Stimulated activated CD4-positive, alpha-beta T cell treated with anti-CD3 and anti-CD28 coated beads, Interleukin-15, amount 100 ng/mL, for 24 hours (primary cell): ENCODE measurements at places on chromosomes 5 and 9.

DNA sequence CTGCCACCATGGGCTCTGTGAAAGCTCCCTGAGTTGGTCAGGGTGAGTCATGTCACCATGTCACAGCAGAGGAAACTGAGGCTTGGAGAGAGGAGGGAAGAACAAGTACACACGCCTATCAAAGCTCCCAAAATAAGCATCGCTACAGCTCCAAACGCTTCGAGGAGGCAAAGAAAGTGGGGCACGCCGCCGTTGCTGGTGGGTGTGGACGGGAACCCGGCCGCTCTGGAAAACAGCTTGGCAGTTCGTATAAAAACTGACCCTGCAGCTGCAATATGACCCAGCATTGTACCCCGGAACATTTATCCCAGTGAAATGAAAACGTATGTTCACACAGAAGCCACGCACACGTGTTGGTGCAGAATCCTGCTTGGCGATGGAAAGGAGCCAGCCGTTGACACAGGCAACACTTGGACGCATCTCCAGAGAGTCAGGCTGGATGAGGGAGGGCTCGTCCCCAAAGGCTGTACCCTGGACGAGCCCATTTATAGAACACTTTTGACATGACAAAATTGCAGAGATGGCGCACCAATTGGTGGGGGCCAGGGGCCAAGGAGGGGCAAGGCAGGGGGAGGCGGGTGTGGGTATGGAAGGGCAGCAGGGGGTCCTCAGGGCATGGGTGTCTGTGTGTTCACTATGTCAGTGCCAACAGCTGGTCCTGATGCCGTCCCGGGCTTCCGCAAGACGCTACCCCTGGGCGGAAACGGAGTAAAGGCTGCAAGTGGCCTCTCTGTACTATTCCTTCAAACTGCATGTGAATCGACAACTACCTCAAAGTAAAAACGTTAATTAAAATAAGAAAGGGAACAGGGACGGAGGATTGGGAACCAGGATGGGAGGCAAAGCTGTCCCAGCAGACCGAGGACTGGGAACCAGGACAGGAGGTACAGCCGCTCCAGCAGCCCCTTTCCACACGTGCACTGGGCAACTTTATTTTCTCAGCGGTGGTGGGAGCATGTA lies 173.0 kb downstream of the OLFM1 start:
- DNase-seq: no peak

DNA sequence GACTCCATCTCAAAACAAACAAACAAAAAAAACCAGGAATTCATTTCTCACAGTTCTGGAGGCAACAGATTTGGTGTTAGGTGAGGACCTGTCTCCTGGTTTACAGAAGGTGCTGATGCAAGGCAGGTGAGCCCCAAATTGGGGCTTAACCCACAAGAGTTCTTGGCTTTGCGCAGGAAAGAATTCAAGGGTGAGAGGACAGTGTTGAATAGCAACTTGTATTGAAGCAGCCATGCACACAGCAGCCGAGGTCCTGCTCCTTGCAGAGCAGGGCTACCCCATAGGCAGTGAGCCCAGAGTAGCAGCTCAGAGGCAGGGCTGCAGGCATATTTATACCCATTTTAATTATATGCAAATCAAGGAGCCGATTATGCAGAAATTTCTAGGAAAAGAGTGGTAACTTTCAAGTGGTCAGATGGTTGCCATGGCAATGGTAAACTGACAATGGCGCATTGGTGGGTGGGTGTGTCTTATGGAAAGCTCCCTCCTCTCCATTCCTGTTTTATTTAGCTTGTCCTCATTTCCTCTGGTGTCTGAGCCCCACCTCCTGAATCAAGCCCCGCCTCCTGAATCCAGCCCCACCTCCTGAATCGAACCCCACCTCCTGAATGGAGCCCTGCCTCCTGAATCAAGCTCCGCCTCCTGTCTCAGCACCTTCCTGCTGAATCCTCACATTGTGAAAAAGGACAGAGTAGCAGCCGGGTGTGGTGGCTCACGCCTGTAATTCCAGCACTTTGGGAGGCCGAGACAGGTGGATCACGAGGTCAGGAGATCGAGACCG lies 34.5 kb upstream of the COL5A1 start:
- DNase-seq: peak; percentile 33

- no peak for DNase-seq
Observed at GRCh38 chr5:142433526-142434321, 108.9 kb upstream of the SPRY4 start.

- no peak for DNase-seq
Observed at GRCh38 chr5:148831590-148832565, 5.5 kb downstream of the ADRB2 start.

DNA sequence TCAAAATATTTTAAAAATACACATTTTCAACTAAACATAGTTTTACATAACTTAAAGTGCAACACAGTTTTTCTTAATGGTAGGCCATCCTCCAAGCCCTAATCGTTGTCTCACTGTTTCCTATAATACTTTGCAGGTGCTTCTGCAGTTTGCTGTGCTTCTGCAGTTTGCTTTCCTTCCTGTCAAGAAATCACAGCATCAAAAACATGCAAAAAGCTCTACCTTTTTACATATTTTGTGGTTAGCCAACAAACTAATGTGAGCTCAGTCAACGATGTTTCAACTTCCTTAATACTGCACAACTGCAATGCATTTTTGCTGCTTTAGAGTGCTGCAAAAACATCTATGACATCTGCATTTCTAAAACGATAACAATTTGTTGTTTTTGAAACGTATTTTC lies 25.2 kb downstream of the EMB start:
- DNase-seq: no peak

DNA sequence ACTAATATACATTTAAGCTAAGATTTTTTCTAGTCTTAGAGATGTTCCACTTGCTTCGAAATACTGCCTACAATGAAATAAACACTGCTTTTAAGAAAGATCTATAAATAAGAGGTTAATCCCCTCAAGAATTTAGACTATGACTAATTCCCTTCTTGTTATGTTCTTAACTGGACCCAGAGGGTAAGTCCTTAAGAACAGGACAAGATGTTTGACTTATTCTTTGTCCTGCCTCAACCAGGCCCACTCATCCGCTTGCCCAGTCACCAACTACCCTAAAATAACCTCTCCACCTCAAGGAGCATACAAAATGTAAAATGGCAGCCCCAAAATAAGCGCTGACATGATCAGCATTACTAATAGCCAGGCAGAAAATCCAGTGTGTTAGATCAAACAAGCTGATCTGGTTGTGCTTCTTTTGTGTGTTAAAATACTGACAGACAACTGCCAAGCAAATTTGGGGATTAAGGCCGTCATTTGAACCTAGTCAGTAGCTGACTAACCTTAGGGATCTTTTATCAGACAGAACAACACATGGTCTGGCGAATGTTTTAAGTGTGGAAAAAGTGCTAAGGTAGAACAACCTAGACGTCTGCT lies 93.7 kb upstream of the SMC5 start:
- DNase-seq: no peak

DNA sequence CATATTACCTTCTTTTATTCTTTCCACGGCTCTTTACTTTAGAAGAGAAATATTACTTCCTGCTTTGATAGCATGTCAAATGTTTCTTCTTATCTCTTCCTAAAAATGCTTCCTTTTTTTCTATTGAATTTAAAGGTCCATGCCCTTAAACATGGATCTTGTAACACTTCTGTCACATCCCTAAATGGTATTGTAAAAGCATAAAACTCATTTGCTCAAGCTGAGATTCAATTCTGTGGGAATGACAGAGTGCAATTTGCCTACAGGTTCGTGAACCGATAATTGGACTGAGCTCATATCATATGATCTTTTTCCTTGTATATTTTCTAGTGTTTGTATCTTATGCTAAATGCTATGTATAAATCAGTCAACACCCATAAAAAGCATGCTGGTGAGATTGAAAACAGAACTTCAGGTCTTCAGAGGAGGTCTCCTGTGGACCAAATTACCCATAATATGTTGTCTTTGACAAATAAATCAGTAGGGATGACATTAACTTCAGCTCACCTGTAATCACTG lies 429.3 kb downstream of the TMEM232 start:
- no peak for DNase-seq

DNA sequence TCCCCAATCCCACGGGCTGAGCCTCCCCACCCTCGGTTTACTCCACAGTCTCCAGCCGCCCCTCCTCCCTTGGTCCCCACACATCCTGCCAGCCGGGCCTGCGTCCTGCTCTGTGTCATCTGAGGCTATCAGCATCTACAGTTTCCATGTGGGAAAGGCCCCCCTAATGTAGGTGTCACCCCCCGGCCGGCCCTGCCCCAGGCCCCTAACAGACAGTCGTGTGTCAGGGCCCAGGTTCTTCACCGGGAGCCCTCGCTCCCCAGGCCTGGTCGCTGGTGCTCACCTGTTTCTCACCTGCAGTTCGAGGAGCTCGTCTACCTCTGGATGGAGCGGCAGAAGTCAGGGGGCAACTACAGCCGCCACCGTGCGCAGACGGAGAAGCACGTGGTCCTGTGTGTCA lies 62.7 kb downstream of the KCNT1 start:
- no peak for DNase-seq

DNA sequence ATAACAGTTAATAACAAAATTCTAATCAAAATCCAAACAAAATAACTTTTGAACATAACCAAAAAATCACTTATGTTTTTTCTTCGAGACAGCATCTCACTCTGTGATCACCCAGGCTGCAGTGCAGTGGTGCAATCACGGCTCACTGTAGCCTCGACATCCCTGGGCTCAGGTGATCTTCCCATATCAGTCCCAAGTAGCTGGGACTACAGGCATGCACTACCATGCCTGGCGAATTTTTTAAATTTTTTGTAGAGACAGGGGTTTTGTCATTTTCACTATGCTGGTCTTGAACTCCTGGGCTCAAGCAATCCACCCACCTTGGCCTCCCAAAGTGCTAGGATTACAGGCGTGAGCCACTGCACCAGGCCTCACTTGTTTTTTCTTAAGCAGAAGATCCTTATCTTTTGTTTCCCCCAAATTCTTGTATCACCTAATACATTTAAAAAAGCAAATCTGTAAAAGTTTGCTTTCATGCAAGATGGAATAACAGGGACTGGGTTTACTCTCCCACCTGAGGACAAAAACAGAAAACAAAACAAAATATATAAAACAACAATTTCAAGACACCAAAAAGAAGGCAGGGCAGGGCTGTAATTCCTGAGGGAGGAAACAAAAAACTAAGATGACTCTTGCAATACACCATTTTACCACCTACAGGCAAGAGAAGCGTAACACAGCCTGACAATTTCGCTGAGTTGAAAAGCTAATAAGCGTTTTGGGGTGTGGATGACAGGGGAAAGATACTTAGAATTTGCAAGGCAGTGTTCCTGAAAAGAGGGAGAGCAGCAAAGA lies 71.4 kb downstream of the RAPGEF6 start:
- no peak for DNase-seq

DNA sequence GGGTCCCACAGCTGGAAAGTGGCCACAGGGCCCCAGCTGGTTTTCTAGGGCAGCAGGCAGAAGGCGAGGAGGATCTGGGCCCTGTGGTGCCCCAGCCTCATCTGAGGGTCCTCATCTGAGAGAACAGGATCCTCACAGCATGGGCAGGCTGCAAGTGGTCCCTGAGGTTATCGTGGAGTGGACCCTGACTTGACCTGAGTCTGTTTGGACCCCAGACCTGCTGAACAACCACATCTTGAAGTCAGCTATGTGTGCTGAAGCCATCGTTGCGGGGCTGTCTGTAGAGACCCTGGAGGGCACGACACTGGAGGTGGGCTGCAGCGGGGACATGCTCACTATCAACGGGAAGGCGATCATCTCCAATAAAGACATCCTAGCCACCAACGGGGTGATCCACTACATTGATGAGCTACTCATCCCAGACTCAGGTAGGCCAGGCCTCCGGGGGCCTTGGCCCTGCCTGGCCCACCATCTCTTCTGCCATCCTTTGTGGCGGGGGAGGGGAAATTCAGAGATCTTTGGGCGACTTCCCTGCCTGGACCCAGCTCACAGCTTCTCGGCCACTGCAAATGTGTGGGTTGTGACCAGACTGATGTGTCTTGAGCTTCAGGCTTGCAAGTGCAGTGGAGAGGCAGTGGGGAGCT lies 24.0 kb downstream of the TGFBI start:
- no peak for DNase-seq

- DNase-seq: no peak
Observed at GRCh38 chr5:102600964-102601363, 102.2 kb upstream of the SLCO6A1 start.

DNA sequence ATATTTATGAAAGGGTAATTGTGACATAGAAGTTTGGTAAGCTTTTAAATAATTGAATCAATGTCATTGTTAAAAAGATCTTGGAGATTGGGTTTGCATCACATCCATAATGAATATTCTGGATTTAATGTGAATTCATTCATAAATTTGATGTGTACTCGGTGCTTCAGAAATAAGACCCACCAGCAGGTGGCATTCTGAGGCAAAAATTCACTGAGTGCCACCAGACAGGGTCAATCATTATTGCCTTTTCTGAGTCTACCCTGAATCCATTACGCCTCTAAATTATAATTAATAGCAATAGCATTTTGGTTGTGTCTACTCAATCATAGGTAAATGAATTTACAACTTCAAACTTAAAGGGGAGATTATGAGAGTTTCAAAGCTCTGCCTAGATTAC lies 1.0 kb downstream of the TRPC7 start:
- DNase-seq: no peak

- DNase-seq: no peak
Observed at GRCh38 chr9:130858739-130859705, 24.0 kb downstream of the ABL1 start.

DNA sequence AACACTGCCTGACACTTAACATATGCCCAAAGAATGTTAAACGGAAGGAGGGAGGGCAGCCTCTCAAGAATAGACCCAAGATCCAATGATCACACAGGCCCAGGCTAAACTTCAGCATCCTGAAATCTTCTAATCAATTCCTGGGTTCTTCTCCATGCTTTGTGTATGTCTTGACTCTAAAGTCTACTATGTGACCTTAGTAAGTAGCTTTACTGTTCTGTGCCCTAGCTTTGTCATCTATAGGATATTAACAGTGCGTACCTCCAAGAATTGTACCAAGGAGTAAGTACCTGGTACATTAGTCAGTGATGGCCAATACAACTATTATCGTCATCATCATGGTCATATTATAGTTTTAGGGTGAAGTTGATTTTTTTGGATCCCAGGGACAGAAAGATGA lies 96.6 kb downstream of the SGCD start:
- no peak for DNase-seq

GRCh38 chr5:38553001-38553521 lies 3.4 kb downstream of the LIFR start:
- no peak for DNase-seq

- DNase-seq: no peak
Observed at GRCh38 chr5:36458746-36459145, 147.7 kb upstream of the SLC1A3 start.

- DNase-seq: no peak
Observed at GRCh38 chr5:14607104-14607503, 25.5 kb downstream of the OTULINL start.

DNA sequence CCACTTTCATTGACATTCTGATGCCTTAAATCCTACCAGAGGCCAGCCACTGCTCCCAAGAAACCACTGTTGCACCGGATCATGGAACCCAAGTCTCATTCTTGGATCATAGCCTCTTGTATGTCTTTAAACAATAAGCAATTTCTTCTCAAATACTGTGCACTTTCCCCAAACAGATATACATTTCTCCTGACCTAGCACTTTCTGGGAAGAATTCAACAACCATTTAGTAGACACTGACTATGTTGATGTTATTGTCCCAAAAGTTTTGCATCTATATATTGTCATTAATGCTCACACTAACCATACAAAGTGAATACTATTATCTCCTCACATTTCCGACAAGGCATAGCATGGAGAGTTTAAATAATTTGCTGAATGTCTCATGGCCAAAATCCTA lies 123.3 kb downstream of the GNAQ start:
- no peak for DNase-seq

GRCh38 chr5:52943285-52943684 lies 45.9 kb upstream of the ITGA2 start:
- no peak for DNase-seq
